ENCODE measurements at places on chromosomes 5 and 9.

GRCh38 chr5:62960781-62961180, 382.2 kb downstream of the LRRC70 start:
- DNase-seq = no peak

DNA sequence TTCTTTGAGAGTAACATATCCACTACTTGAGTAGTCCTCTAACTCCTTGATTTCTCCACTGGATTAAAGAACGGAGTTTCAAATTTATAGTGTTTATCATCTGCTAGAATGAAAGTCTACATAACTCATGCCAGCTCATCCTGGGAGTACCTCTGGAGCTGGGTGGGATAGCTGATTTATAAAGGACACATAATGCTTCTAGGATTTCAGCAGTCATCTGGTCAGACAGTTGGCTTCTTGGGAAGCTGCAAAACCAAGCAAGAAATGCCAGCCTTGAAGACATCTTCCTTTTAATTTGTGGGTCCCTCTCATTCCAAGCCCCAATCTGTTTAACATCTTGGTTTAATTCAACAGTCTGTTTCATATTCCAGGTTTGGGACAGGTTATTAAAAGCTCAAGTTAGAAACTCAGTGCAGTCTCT, 3.2 kb downstream of the GALNT10 start:
- no peak for DNase-seq

- no peak for DNase-seq
These were observed 37.5 kb downstream of the SLC44A1 start for GRCh38 chr9:105281926-105282325.

- DNase-seq = no peak
These were observed 149.5 kb upstream of the PTCH1 start for GRCh38 chr9:95666096-95666784.

GRCh38 chr9:118594428-118594827, 774.8 kb downstream of the BRINP1 start:
- DNase-seq = no peak

GRCh38 chr5:178150977-178151734, 2.5 kb downstream of the NHP2 start:
- no peak for DNase-seq

DNA sequence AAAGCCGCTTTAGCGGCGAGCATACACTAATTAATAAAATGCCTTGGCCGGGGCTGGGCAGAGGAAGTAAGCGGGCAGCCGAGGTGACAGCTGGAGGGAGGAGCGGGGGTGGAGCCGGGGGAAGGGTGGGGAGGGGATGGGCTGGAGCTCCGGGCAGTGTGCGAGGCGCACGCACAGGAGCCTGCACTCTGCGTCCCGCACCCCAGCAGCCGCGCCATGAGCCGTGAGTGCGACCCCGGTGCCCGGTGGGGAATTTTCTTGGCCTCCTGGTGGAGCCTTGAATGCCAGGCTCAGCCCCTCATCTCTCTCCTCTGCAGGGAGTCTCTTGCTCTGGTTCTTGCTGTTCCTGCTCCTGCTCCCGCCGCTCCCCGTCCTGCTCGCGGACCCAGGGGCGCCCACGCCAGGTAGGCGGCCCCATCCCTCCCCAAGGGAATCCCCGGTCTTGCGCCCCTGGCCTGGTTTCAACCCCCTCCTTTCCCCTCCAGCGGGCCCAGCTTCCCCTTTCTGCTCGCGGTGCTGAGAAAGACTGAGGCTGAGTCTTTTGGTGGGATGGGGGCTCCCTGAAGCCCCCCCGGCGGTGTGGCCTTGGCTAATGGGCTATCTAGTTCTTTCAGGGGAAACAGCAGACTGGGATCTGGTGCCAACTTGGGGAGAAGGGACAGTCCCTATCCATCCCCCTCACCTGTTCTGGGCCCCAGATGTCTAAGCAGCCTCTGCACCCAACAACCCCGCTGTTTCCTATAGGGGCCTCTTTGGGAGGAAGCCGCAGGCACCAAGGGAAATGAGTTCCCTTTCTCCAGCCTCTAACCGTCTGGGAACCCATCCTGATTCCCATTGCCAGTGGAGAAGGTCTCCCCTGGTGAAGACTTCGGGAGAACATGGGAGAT, at the start of gene PTGS1:
Gene PTGS1, plus strand, starts transcription at position 156 of the 887 bp plus-strand sequence. Its CDS starts 61 bp downstream, at position 217.
- DNase-seq = no peak

- no peak for DNase-seq
These were observed 12.1 kb upstream of the C5orf63 start for GRCh38 chr5:127085371-127085770.

GRCh38 chr9:114824110-114824509, 18.3 kb upstream of the TNFSF15 start:
- DNase-seq = no peak
